ENCODE measurements at places on chromosomes 5 and 9.

DNA sequence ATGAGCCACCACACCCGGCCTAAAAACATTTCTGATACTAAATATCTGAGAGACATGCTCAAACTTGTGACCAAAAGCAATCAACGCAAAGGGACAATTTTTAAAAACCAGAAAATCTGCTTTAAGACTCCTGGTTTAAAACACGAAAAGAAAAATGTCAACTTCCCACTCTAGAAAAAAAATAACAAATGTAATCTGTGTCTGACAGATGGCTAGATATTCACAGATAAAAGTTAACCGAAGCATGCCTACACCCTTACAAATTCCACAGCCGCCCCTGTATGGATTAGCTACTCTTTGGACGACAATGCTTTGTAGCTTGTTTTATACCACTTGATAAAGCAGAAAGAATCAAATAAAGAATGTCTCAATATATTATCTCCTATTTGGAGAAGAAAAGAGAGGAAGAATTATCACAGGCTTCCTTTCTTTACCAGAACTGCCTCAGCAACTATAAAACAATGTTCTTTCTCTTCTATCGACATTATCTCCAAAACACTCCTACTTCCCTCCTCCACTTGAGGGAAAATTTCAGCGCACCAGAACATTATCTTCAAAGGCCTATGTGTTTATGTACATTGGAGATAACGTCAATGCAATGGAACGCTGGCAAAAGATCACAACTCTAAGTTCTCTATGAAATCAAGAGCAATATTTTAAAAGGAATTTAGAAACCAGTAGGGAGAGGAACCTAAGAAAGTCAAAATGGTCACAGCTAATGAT lies 26.2 kb downstream of the CEMIP2 start:
- no peak for DNase-seq

GRCh38 chr5:32790411-32790951 lies 79.4 kb downstream of the NPR3 start:
- no peak for DNase-seq

- DNase-seq, result no peak
Observed at GRCh38 chr9:93505541-93506132, 52.3 kb upstream of the FAM120AOS start.

GRCh38 chr9:97441729-97442128 lies 29.8 kb downstream of the TDRD7 start:
- no peak for DNase-seq
